ENCODE measurements at places on chromosomes 7 and 10.

DNA sequence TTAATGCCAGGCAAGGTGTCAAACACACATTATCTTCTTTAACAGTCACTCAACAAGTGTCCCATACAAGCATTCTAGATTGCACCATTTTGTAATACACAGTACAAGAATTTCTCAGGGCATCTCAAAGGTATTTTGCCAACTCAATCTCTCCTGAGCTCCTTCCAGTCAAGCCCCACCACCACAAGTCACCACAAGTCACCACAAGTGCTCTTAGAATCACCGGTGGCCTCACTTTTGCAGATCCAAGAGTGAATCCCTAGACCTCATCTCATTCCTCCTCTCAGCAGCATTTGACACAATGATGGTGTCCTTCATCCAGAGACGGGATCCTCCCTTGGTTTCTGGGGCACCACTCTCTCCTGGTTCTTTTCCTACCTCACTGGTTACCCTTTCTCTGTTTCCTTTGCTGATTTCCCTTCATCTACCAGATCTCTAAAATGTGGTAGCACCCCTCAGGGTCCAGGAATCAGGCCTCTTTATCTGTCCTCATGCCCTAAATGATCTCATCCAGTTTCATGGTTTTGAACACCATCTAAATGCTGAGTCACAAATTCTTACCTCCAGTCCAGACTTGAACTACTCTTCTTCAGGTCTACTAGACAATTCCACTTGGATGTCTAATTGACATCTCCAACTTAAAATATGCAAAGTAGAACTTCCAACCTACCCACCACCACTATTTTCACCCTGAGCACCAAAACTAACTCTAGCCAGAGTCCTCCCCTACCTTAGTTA lies 26.9 kb downstream of the VPS41 start:
- no peak for DNase-seq

DNA sequence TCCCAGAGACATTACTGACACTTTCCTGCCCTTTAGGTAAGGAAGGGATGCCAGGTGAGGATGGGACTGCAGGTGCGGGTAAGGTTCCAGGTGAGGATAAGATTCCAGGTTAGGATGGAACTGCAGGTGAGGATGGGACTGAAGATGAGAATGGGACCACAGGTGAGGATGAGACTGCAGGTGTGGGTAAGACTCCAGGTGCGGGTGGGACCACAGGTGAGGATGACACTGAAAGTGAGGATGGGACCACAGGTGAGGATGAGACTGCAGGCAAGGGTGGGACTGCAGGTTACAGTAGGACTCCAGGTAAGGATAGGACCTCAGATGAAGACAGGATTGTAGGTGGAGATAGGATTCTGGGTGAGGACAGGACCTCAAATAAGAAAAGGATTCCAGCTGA lies 322.3 kb downstream of the WDR37 start:
- DNase-seq, result no peak

- DNase-seq, result no peak
Observed at GRCh38 chr7:30080818-30081217, 52.6 kb downstream of the PLEKHA8 start.

GRCh38 chr7:1924258-1924817 lies 254.3 kb downstream of the ELFN1 start:
- DNase-seq, result no peak

DNA sequence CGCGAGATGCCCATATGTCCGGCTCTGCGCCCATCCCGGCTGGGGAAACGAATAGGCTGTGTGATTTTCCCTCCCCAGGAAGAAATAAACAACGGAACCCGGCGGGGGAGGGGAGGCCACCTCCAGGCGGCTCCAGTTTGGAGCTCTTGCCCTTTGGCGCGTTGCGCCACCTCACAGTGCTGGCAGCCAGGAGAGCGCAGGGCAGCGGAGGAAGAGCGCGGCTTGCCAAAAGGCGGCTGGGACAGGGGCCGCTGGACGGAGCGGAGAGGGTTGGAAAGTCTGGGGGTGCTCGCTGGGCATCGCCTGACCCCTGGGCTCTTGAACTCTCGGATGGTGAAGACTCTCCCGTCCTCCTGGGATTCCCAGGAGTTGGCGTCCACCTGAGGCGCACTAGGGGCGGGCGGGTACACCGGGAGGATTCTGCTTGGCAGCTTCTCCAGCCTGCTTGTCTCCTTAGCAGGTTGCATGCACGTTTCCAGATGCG lies 5.3 kb upstream of the NEUROG3 start:
- no peak for DNase-seq

DNA sequence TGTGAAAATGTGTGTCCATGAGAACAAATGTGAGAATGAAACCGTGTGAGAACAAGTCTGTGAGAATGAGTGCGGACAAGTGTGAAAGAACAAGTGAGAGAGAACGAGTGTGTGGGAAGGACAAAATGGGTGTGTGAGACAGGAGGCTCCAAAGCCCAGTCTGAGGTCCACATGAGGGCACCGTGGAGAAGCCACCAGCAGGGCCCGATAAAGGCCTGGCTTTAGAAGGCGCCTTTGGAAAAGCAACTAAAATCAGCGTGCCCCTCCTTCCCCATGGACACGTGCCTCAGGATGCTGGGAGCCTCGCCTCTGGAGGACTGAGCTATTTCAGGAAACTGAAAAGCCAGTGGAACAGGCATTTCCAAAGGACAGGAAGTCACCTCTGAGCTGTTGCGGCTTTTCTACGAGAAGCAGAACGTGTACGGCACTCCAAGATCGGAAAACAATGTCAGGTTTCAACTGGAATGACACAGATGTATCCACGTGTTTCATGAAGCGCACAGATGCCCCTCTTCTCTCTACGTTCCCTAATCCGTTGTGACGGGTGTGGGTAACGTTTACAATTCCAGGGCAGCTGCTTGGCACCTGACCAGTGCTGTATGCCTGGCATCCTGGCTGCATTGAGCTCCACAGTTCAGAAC lies 46.4 kb downstream of the ESYT2 start:
- DNase-seq, result no peak

GRCh38 chr7:29288181-29289091 lies 93.9 kb downstream of the CHN2 start:
- DNase-seq, result no peak

GRCh38 chr7:20411372-20411771 lies 80.7 kb downstream of the ITGB8 start:
- no peak for DNase-seq

DNA sequence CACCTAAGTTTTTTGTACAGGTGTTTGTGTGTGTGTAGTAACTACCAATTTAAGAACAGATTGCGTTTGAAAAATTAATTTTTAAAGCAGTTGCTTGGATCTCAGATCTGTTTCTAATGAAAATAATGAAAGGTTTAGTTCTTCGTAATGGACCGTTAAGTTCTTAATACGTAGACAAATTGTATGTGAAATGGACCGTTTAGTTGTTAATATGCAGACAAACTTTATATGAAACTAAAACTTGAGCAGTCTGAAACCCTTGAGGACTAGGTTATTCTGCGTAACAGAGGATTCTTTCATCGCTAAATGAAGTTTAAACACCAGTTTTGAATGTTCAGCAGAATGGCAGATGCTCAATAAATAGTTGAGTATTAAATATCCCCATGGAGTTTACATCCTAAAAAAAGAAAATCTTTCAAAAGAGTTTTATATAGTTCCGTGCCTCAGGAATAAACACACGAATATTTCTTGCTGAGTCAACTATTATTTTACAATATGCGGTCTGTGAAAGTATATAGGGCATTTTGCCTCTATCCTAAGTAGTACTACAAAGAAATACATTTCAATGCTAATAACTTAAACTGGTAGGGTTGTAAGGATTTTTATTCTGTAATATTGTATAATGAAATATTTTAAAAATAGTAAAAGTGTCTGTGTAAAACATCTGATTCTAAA lies 1.2 kb downstream of the DBF4 start:
- DNase-seq, result no peak

- no peak for DNase-seq
Observed at GRCh38 chr10:32317795-32318357, 29.1 kb downstream of the EPC1 start.

GRCh38 chr7:138890499-138891445 lies 90.4 kb downstream of the KIAA1549 start:
- DNase-seq, result no peak

- DNase-seq, result no peak
Observed at GRCh38 chr10:91896212-91896756, 13.0 kb downstream of the FGFBP3 start.

- DNase-seq, result no peak
Observed at GRCh38 chr7:33448035-33448434, 318.7 kb downstream of the BBS9 start.

DNA sequence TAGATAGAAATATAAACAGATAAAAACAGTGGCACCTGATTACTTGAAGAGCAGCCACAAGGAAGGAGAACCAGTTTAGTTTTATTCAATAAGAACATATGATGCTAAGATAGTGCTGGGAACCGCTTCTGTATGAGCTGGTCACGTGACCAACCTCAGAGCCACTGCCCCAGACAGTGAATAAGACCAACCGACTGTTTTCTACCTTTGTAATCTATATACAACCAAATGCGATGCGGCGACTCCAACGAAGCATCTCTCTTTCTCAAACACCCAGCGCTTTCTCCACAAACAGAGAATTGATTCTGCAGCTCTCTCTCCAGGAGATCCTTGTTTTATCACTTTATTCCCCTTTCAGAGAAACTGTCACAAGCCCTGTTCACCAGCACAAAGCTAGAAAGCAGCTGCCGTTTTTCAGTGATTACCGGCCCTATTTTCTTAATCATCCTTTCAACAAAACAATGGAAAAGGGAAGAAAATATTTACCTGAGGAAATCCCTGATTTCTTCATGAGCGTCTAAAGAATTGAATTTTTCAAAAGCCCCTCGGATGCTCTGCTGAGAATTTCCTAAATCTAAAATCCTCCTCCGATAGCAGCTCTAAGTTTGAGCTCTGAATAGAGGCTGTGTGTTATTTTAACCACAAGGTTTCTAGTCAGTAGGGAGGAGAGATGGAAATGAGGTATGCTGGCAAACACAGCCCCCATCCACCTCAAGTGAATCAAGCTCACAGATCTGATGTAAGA lies 55.7 kb upstream of the JCAD start:
- DNase-seq, result no peak

- no peak for DNase-seq
Observed at GRCh38 chr10:70771311-70772194, 13.6 kb downstream of the TBATA start.

- no peak for DNase-seq
Observed at GRCh38 chr10:80412486-80412885, 4.1 kb downstream of the PRXL2A start.

DNA sequence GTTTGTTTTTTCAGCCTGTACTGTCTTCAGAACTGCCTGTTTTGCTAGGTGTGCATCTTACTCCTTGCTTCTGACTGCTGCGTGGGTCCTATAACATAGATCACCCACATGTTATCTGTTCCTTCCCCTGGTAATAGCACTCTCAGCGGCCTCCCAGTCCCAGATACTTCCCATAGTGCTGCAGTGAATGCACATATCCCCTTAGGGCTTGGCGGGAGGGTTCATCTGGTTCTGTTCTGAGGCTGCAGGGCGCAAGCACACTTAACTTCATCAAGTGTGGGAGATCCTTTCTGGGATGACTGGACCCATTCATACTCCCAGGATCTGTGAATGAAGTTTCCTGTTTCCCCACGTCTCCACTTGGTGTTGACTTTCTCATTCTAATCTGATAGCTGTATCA lies 90.7 kb downstream of the CELF2 start:
- no peak for DNase-seq

DNA sequence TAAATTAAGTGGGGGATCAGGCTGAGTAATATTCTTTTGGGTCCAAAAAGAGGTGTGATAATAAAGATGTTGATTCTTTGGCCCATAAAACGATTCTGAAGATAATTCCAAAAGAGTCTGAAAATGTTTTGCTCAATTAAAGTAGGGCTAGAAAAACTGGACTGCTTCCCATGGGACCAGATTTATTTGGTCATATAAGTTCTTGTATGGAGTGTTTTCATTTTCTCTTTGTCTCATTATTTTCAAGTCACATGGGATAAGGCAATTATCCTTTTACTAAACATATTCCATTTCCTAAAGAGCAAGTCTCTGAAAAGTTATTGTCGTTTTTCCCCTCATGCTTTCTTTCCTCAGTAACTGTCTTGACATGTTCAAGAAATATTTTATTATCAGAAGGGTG lies 41.5 kb downstream of the CDK6 start:
- no peak for DNase-seq

- no peak for DNase-seq
Observed at GRCh38 chr7:99244939-99245338, 27.7 kb upstream of the MYH16 start.

DNA sequence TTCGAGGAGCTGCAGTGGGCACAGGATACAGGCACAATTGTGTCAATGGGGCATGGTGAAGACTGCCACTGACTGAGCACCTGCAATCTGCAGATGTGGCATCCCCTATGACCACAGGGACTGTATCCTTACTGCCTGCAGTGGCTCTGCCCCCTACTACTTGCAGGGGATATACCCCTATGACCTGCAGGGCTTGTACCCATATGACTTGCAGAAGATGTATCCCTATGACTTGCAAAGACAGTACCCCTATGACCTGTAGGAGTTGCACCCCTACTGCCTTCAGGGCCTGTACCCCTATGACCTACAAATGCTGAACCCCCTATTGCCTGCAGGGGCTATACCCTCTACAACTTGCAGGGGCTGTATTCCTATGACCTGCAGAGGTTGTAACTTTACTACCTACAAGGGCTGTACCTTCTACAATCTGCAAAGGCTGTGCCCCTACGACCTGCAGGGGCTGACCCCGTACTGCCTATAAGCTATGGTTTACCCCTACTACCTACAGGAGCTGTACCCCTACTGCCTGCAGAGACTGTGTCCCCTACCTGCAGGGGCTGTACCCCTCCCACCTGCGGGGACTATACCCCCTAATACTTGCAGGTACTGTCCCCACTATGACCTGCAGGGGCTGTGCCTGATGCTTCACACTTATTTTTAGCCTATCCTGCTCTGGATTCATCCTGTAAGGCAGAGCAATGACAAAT lies 65.9 kb upstream of the ADAM12 start:
- no peak for DNase-seq

- DNase-seq, result no peak
Observed at GRCh38 chr10:95675403-95676116, 18.2 kb downstream of the TCTN3 start.

GRCh38 chr10:30573721-30574431 lies 55.7 kb downstream of the LYZL2 start:
- DNase-seq, result no peak

GRCh38 chr10:43304687-43305333 lies 37.9 kb upstream of the RASGEF1A start:
- no peak for DNase-seq

- DNase-seq, result no peak
Observed at GRCh38 chr10:97005349-97005748, 173.3 kb downstream of the LCOR start.
